Activated CD4-positive, alpha-beta T cell treated with anti-CD3 and anti-CD28 coated beads for 4 hours (primary cell): ENCODE measurements at places on chromosomes 3 and 15.

DNA sequence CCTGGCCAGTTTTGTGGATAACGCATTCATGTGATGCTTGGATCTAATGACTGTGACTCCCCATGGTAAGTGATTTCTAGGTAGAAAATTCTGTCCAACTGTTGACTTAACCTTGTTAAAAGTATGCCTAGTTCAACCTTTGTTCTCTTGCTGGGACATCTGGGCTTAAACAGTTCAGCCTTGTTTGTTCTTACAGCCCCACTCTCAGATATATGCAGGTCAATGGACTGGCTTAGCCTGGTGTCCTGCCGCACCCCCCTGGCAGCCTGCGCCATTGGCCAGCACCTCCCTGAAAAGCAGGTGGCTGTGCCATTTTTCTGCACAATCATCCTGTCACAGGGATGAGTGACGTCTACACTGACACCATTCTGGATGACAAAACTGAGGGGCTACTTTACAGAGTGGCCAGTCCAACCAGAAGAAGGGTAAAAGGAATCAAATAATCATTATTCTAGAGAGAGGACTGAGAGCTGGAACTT lies 244.7 kb upstream of the ONECUT1 start:
- DNase-seq, result no peak

GRCh38 chr3:61381745-61382392 lies 130.6 kb upstream of the FHIT start:
- DNase-seq, result no peak

GRCh38 chr3:69484507-69485393 lies 98.9 kb upstream of the FRMD4B start:
- DNase-seq, result no peak

GRCh38 chr15:52733088-52733487 lies 53.9 kb upstream of the ATOSA start:
- DNase-seq, result no peak

- DNase-seq, result no peak
Observed at GRCh38 chr3:52606373-52607085, 70.1 kb downstream of the UQCC5 start.

GRCh38 chr3:186870421-186871201 lies 28.1 kb downstream of the ADIPOQ start:
- no peak for DNase-seq

DNA sequence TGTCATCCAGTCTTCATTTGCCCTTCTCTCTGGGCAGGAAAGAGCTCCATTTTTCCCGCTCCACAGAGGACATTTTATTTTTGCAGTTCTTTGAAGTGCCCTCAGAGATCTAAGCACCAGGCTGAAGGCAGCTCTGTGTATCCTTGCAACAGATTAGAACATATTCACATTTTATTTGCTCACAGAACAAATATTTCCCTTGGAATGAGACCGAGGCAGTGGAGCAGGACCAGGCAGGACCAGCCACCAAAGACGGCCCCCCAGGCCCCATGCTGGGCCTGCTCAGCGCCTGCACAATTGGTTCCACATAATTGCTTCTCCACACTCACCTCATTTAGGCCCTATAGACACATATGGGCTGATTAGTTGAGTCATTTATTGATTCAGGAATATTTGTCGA lies 15.7 kb upstream of the ETV5 start:
- DNase-seq, result no peak

DNA sequence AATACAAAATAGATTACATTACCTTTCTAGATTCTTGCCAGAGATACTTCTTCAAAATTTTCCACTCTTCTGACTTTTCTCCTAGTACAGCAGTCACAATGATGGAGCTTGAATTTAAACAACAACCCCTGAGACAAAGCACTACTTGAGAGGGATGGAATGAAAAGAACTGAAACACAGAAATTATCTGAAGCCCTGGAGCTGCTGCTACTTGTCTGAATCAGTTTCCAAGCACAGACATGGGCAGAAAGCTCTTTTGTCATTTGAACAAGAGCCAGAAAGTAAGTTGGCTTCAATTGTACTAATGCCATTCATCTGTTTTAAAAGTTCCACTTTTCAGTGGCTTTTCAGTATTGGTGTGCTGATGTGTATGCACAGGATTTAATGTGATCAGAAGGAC lies 718.5 kb upstream of the ARPP21 start:
- DNase-seq, result no peak

DNA sequence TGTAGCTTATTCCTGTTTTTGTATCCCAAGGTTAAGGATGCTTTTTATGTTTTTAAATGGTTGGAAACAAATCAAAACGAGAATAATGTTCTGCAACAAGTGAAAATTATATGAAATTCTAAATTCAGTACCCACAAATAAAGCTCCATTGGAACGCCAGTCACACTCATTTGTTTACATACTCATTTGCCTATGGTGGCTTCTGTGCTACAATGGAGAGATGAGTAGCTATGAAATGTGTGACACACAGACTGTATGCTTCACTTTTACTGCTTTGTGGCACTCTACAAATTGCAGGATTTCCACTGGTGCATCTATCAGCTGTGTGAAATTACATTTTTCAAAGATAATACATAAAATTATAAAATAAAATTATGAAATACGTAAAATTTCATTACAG lies 112.2 kb upstream of the TSPAN3 start:
- no peak for DNase-seq
